ENCODE measurements at places on chromosomes 6 and 20.

DNA sequence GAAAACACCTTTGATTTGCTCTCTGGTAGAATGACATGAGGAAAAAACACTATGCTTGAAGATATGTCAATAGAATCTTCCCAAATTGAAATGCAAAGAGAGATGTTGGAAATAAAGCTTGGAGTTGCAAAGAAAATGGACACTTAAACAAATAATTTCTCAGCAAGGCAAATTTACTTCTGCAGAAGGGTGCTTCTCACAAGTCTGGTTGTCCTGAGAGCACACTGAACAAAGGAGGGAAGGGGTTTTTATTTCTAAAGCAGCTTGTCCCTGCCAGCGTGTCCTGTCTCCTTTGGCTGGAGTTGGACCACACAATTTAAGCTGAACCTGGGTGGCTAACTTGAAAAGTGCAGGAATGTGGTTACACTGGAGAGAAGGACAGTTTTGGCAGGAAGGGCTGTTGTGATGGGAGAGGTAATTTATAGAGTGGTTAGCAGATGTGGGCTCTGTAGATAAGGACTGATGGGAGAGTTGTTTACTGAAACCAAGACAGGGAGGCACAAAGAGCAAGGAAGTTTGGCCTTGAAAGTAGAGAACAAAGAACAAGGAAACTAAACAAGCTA is 454.6 kb upstream of the EYS start:
- no peak for DNase-seq

DNA sequence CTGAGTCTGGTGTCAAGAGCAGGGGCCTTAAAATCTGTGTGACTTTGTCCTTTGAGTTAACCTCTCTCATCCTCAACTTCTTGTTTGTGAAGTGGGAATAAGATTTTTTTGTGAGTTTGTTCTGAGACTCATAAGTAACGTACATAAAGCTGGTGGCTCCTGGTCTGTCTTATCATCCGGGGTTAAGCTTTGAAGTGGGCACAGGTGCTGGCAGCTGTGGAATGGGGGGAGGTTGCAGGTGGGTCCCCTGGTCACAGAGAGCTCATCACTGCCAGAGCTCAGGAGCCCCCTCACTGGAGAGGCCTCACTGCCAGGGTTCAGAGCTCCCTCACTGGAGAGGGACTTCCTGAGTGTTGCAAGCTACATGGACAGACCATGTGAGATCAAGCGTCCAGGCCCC is 174.1 kb downstream of the NRN1 start:
- no peak for DNase-seq

DNA sequence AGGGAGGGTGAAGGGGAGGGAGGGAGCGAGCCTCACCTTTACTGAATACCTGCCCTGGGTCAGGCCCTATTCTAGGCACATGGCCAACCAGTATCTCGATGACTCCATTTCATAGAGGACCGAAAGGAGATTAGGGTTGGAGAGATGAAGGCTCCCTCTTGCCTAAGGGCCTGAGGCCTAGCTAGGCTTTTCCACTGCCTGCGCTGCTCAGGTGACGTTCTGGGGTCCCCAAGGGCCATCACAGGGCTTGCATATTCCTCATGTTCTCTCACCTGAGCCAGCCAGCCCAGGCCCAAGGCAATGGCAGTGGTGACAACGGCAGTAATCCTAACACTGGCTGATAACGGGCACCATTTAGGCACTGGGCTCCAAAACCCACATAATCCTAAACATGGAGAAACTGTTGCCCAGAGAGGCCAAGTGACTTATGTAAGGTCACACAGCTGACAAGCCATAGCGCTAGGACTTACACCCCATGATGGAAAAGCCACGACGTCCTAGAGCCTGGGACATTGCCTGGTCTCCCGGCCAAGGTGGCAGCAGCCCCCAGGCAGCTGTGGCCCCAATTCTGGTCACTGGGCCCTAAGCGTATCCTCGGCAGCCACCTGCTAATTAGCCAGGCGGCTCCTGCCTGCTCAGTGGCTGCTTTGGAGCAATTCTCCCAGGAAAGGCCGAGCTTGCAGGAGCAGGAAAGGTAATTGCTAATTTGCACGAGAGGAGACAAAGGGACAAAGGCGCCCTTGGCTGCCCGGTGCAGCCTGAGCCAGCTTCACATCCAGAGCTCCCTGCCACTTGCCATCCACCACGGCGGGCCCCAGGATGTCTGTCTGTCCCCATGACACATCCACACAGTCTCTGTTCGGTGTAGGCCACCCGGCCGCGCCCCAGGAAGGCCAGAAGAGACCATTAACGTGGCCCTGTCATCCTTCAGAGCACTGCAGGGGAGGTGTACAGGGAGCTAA is 21.5 kb downstream of the NOL4L start:
- no peak for DNase-seq

- no peak for DNase-seq
Observed at GRCh38 chr6:11062715-11063114, 18.6 kb upstream of the ELOVL2 start.

DNA sequence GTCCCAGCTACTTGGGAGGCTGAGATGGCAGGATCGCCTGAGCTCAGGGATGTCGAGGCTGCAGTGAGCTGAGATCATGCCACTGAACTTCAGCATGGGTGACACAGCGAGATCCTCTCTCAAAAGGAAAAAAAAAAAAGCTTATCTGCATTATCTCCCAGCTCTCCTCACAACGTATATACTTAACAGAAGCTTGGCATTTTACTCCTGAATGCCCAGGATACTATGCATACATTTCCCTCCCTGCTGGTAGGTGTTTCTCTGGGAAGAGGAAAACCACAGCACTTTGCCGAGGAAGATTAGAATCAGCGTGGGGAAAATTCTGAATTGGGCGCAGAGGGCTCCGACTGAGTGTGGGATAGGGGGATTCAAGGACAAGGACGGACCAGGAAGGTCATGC is 800.6 kb downstream of the DHX35 start:
- DNase-seq = no peak

GRCh38 chr6:90374201-90374600 is 77.6 kb upstream of the BACH2 start:
- DNase-seq = no peak

- DNase-seq = no peak
Observed at GRCh38 chr6:141451511-141452353, 681.0 kb upstream of the GJE1 start.
